ENCODE measurements at places on chromosomes 7 and 10.

DNA sequence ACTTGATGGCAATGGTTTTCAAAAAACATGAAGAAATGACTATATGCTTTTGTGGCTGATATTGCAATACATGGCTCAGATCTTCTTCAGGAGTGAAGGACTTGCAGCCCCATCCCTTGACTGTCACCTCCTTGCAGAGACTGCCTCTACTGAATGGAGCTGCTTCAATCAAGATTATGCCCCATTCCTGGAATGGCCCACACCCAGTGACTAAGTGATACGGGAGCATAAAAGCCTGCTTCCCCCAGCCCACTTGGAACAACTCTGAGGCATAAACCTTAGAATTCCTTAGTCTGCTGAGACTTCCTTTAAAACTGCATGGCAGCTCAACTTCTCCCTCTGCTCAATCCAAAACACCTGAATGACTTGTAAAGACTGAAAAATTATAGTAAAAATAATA, 957.1 kb downstream of the SORCS3 start:
- no peak for DNase-seq

- no peak for DNase-seq
Observed at GRCh38 chr10:66834802-66835201, 91.0 kb upstream of the LRRTM3 start.

- DNase-seq: no peak
Observed at GRCh38 chr7:130667593-130668257, 823 bp downstream of the COPG2 start.

DNA sequence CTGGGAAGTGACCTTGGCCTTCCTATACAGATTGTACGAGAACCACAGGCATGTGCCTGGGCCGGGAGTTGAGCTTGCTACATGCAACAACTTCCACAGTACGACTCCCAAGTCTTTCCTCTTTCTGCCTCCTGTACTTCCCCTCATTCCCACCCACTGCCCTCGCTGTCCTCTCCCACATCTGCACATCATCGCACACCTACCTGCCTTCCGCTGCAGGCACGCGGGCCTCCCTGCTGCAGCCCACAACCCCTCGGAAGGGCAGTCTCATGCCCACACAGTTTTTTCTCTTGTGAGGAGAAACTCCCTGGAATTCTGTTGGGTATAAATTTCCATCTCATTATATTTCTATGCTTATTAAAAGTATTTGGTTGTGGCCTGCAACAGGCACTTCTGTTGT, 117.2 kb downstream of the ACTR3B start:
- DNase-seq: no peak

GRCh38 chr7:91039033-91039432, 225.2 kb upstream of the FZD1 start:
- DNase-seq: no peak

DNA sequence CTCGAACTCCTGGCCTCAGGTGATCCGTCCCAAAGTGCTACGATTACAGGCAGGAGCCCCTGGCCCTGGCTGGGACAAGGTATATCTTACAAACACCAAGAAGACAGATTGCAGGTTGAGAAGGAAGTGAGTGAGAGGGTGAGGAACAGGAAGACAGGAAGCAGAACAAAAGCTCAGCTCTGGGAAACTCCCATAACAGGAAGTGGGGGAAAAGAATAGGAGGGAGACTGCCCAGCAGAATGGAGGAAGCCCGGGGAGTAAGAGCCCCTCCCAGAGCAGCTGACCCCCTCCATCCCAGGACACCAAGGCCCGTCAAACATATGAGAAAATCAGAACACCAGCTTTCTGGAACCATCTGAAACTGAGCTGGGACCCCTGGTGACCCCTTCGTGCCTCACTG, 2.9 kb downstream of the TECPR1 start:
- DNase-seq: no peak

Measured in HepG2 (cell line).